ENCODE measurements at places on chromosomes 6 and 20.

DNA sequence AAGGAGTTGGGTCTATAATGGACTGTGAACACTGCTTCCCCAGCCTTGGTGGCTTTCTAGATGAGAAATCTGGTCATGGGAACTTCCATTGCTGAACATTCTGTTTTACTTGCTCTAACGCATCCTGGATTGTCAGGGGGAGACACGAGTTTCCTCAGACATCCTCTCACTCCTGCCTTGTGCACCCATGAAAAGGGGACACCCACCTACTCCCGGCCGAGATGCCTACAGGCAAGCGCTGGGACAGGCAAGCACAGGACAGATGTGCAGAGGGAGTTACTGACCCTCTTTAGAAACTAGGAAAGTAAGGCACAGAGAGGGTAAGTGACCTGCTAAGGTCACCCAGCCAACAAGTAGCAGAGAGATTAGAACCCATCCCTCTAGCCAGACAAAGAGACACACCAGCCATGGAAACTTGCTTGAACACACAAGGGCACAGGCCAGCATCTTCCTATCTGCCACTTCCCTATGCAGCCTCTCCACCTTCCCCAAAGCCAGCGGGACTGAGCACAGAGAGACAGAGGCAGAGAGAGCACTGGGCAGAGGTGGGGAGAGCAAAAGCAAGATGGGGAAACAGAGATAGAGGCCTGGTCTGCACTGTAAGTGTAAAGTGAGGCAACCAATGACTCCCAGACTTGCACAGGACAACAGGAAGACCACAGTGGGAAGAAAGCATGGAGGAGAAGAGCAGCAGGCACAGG is 845 bp upstream of the SFTA2 start:
- no peak for DNase-seq

DNA sequence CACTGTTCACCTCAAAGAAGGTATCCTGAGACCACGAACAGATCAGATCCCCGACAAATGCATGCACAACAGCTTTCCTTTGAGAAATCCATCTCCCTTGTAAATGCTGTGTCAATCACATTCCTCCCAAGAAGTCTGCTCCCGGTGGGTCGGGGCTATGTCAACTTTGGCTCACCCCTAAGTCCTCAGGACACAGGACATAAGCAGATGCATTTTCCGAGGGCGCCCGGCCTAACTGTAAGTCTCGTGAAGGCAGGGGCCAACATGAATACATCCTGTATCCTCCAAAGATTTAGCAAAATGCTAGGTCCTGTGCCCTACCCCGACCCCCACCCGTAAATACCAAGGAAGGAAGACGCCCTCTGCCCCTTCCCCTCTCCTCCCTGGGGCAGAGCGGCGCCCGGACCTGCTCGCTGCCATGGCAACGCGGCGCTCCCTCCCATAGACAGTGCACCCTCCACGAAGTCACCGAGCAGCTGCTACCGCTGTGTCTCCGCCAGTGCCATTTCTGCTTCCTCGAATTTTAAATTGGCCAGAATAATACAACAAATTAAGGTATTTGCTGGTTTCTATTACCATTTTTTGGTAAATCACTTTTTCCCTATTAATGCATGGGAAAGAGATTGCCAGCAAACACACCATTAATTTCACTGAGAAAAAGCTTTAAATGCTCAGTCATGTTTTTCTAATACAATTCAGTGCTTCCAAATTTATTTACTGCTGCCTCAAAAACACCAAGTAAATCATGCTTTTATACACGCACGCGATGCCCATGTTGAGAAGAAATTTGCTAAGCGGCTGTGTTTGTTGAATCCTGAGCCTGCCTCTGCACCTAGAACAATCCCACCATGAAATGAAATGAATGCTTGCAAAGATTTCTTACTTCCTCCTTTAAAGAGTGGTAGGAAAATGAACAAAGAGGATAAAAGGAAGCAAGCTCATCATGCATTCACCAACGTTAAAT is 100.6 kb downstream of the PCSK2 start:
- no peak for DNase-seq

DNA sequence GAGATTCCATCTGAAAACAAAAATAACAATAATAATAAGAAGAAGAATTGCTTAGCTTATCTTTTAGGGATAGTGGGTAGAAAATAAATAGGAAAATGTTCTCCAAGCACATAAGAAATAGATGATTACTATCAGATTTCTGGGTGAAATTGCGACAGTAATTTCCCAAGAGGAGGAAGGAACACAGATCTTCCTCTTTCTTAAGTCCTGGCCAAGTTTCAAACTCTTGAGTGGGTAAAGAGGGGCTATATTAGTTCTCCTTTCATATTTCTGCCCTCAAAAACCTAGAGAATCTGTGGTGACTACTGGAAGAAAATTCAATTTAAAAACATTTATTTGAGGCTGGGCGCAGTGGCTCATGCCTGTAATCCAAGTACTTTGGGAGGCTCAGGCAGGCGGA is 63.7 kb downstream of the PHACTR2 start:
- no peak for DNase-seq

GRCh38 chr6:10341605-10342004 is 73.3 kb downstream of the TFAP2A start:
- no peak for DNase-seq

GRCh38 chr20:38665506-38666285 is 58.6 kb upstream of the SLC32A1 start:
- DNase-seq = no peak

- no peak for DNase-seq
These were observed 15.4 kb upstream of the MAPK13 start for GRCh38 chr6:36114798-36115408.

GRCh38 chr6:33677143-33677660 is 34.3 kb downstream of the UQCC2 start:
- DNase-seq = no peak

DNA sequence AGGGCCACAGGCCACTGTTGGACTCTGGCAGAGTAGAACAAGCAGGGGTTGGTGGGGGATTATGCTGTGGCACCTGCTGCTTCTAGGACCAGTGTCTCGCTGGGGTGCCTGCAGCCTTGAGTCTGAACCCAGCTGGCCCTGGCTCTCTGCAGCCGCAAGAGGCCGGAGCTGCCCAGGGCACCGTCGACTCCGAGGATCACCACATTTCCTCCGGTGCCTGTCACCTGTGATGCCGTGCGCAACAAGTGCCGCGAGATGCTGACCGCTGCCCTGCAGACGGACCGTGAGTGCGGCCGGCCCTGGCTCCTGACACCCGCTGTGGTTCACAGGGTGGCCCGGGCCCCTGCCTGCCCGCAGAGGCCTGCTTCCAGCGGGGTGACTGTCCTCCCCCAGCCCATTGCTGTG is 6.2 kb downstream of the TCEA2 start:
- no peak for DNase-seq

DNA sequence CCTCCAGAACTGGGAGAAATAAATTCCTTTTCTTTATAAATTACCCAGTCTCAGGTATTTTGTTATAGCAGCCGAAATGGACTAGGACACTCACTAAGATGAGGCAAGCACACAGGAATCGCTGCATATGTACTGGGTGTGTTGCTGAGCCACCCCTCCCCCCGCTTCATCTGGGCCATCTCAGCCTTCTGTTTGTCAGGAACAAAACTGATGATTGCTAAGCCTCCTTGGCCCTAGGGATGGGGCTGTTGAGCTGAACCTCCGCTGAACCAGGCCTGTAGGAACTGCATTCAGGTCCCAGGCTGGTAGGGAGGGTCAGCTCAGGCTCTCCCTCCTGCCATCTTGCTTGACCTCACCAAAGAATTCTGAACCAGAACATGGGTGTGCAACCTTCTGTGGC is 108.6 kb downstream of the MAP3K7 start:
- DNase-seq = no peak

GRCh38 chr6:153944201-153944600 is 94.8 kb upstream of the OPRM1 start:
- no peak for DNase-seq

- DNase-seq = no peak
These were observed 980.2 kb downstream of the KIF16B start for GRCh38 chr20:15593081-15593480.

DNA sequence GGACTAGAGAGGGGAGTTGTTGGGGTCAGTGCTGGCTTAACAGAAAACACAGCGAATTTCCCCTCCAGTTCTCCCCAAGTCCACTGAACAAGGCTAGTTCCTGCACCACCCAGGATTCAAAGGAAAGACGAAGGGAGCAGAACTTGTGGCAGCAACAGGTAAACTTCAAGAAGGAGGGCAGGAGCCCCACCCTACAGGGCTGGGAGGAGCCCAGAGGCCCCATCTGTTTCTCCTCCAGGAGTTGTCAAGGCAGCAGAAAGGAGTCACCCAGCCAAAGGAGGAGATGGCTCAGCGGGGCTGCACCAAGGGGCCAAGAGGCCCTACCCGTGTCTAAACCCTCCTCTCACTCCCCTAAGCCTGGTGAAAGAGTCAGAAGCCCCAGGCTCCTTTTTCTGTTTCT is 1.7 kb downstream of the SAPCD1 start:
- DNase-seq = no peak

- DNase-seq = no peak
These were observed 495.4 kb upstream of the MANEA start for GRCh38 chr6:95081949-95082348.

DNA sequence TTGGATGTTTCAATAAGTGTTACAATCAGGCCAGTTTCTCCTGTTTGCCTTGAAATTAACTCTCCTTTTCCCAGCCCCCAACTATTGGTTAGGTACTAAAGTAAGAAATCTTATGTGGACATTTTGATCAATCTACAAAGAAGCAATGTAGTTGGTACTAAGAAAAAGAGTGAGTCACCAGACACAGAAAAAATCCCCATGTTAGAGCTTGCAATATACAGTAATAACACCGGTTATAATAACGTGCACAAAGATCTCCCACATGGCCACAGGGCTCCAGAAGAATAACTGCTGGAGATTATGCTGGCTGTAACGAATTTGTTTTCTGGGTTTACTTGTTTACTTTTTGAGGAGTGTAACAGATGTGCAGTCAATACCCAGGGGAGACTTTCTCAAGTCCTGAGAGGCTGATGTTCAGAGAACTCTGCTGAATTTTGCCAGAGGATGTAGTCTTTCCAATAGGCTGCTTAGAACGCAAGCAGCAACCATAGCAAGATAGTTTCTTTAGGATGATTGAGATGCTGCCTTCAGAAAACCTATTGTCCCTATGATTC is 166.2 kb upstream of the SPACA1 start:
- no peak for DNase-seq

DNA sequence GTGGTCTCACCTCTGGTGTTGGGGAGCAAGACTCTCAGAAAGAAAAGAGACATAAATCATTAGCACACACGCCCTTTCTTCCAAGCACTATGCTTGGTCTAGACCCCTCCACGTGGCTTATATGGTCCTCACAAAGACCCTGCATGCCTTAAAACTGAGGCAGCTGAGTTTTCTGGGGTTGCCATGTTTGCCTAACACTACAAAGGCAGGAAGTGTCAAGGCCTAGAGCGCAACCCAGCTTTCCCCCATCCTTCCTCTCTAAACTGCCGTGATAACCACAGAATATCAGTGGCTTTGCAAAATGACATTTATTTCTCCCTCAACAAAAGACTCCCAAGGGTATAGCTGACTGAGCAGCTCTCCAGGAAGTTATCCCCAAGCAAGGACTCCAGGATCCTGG is 146.5 kb upstream of the TOP1 start:
- no peak for DNase-seq

GRCh38 chr6:73538116-73538779 is 17.4 kb upstream of the EEF1A1 start:
- DNase-seq = no peak

DNA sequence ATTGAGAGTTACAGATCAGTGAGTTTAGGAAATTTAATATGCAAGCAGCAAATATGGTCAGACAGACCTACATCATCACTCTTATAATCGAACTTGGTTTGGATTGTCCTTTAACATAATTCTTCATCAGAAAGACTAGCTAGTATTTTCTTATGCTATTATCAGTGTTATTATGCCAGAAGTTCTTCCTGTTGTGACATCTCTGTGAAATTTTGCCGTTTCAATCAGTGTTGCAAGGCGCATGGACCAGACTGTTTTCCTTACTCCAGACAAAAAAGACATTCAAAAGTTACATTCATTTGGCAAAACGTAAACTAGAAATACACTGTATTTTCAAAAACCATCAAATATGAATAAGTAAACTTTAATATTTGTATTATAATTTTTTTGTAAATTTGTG is 5.7 kb upstream of the TENT5A start:
- no peak for DNase-seq

Data from right forelimb (tissue), 1 donor.